ENCODE measurements at places on chromosomes 3 and 15.

DNA sequence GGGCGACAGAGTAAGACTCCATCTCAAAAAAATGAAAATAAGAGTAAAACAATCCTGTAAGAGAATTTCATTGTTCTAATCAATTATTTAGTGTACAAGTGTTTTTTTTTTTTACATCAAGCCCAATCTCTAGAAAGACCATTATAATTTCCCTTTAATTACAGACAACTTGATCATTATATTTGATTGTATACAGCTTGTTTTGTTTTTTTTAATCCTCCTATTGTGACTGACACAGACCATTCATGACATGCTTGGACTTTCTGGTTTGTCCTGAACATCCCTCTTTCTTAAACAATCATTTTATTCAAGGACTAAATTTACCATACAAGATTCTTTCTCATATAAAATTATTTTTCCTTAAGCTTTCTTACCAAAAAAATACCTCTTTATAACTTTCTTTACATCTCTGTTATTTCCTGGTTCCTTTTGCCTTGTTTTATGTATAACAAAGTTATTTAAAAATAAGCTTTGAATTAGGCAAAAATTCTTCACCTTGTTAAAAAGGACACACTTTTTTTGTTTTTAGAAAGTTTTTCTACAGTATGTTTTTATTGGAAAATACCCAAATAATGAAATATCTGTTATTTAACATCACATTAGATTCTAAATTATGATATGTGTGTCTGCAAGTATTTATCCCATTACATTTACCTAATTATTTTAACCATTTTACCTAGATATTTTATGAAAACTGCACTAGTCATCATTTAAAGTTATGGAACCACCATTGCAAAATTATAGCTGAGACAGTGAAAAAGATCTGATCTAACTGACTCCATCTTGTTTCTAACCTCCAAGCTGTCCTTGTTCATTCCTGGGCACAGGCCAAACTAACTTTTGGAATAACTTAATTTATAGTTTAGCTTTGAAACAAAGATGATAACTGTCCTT, 26.1 kb upstream of the GFM1 start:
- DNase-seq, result no peak

GRCh38 chr15:72198356-72199204, 993 bp upstream of the GRAMD2A start:
- DNase-seq, result no peak

DNA sequence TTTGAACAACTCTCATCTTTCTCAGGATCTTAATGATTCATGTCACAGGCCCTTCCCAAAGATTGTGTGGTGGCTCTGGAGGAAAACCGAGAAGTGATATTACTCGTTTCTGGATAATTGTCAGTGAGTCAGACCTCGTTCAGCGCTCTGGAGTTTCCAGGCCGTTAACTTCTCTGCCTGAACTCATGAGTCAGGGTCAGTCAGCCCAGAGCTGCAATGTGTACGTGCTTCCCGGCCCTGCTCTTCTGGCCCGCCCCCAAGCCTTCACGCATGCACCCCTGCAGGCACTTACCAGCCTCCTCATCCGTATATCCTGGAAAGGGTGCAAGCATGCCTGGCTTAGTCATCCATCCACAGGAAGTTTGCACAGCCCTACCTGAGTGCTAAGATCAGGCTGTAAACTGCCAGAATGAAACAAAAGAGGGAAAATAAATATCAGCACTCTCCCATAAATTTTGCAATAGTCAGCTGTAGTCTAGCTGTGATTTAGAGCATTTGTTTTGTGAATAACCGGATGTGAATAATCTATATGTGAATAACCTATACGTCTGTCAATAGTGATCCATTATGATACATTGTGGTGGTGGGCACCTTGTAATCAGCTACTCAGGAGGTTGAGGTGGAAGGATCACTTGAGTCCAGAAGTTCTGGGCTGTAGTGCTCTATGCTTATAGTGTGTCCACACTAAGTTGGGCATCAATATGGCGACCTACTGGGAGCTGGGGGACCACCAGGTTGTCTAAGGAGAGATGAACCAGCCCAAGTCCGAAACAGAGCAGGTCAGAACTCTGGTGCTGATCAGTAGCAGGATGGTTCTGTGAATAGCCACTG, 35.3 kb upstream of the SEMA4B start:
- DNase-seq, result peak; percentile 90

- no peak for DNase-seq
These were observed 945.6 kb downstream of the MCTP2 start for GRCh38 chr15:95176794-95177577.

DNA sequence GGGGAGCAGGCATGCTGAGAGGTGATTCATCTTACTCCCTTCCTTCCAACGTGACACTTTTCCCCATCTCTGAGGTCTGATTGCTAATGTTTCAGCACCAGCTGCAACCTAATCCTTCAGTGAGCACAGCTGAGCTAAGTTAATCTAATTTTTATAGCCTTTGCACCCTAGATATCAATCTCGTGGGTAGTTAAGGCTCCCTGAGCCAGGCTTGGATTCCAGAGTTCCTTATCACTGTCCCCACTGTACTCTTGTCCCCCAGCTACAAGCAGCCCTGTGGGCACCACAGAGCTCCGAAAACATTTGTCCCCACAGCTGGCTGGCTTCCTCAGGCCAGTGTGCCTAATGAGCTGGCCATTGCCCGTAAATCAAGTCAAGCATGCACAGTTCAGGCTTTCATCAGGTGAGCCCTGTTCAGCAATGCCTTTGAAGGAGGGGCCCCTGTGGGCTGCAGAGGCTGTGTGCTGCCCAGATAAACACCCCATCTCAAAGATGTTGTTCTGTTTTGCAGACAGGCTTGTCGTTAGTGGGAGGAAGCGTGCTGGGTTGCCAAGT, 376.9 kb upstream of the RASGRP1 start:
- DNase-seq, result no peak

DNA sequence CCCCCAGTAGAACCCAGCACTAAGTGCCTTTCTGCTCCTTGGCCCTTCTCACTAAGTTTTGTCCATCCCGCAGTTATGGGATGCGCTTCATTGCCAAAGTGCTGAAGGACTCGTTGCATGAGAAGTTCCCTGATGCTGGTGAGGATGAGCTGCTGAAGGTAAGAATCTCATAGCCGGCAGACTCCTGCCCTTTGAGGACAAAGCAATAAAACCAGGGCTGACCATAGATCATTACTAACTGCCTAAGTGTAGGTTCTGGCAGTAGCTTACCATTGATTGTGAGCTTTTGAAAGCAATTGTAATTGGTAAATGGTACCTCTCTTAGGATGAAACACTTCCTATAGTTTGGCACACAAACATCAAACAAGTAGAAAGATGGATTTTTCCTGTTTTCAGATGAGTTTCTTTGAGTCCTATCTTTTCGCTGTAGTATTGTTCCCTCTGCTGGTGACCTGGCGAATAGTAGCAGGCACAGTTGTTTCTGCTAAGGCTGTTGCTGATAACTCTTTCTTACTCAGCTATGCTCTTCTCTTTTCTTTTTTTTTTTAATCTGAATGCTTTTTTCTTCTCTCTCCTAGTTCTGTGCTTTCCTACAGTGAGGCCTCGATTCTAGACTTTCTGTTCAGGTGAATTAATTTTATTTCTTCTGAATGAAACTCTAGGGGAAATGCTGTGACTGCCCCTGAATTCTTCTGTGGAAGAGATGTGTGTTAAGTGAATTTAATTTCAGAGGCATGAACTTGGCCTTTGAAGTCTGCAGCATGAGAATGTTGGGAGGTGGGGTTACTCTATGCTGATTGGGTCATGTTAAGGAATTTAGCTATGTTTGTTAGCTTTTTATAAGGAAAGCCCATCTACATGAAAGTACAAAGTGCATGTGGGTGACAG, 47.4 kb upstream of the CRTC3 start:
- DNase-seq, result peak; percentile 49

- no peak for DNase-seq
These were observed 28.4 kb downstream of the SH3GL3 start for GRCh38 chr15:83475551-83475950.

DNA sequence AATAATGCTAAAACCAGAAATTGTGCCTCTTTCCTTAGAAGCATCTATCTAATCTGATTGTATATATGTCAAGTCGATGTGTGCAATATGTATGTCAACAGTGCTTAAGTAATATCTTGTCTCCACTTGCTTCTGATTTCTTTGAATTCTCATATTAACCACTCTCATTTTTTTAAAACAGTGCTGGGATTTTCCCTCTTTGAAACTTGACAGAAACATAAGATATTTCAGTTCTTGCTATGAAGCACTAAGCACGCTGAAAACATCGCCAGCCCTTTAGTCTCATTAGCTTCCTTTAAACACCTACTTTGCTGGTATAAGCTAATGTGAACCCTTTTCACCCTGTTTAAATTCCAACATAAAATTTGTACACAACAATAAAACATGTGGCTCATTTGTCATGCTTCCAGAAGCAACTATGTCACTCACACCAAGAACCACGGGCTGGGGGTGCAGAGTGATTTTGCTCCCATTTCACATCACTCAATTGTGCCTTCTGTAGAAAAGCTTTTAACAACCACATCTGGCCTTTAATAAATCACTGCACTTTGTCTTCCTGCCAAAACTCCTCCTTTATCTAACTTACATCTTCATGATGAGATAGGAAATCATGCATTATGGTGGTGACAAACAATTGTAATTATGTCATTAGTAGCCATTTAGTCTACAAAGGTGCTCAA, 185.2 kb downstream of the FOXP1 start:
- no peak for DNase-seq

DNA sequence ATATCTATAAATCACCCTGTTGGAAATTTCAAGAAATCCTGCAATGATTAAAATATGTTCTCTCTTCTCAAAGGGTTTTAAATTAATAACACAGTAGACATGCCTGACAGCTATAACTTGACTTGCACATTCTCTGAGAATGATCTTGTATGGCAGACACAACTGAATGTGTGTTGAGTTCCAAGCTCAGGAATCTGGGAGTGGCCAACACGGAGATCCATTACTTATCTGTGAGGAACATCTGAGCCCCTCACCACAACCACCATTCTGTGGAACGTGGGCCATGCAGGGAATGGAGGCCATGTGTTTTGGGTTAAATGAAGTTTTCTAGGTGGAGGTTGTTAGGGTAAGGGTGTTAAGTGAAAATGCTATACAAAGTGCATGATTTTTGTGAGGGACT, 105.3 kb upstream of the CHMP2B start:
- no peak for DNase-seq

- DNase-seq, result no peak
These were observed 93.0 kb downstream of the SMAD3 start for GRCh38 chr15:67158367-67158766.

GRCh38 chr15:87687523-87687870, 569.0 kb downstream of the NTRK3 start:
- no peak for DNase-seq
